Activated T-helper 1 cell treated with anti-CD3 and anti-CD28 coated beads, Interleukin-12 subunit alpha, Interleukin-12 subunit beta, Interleukin-2, Interleukin-4 antibody, amounts not matched to agents 30 ng/mL and 10 ng/mL and 1 ng/mL, durations not matched to agents 14 hours and 24 hours and 36 hours (primary cell): ENCODE measurements at places on chromosomes 1 and 21.
A peak's percentile ranks its signal among the peaks of the same experiment; 100 is the strongest.

DNA sequence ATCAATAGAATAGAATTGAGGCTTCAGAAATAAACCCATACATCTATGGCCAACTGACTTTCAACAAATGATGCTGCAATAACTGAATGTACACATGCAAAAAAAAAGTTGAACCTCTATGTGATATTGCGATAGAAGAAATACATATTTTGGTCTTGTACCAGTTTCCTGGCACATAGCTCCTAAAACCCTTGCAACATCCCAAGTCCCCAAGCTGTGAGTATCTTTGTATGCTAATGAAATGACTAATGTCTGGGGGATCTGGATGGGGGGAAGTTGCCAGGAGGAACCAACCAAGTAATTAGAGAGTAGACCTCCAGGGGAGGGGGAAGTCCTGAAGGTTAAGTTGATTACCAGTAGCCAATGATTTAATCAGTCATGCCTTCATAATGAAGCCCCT is 24.4 kb downstream of the BLZF1 start:
- no peaks in the 10 kb centered on the region for H3K27me3 ChIP-seq
- H3K4me1 ChIP-seq: peaks cover 21% of the 10 kb centered on the region
- no peak for DNase-seq
- H3K4me3 ChIP-seq: no peak overlapping the region

DNA sequence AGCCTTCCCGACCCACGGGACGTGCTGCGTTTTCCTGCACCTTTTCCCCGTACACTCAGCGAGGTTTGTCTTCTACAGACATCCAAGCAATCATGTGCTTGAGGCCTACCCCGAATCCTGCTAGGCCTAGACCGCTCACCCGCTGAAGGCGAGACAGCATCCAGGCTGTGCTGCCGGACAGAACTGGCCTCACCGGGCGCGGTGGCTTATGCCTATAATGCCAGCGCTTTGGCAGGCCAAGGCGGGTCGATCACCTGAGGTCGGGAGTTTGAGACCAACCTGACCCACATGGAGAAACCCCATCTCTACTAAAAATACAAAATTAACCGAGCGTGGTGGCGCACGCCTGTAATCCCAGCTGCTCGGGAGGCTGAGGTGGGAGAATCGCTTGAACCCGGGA is 54.1 kb downstream of the ECE1 start:
- no peak for DNase-seq
- no peaks in the 10 kb centered on the region for H3K27me3 ChIP-seq
- H3K4me1 ChIP-seq: peaks cover 5% of the 10 kb centered on the region

- DNase-seq: no peak
- no peaks in the 10 kb centered on the region for H3K4me1 ChIP-seq
- H3K36me3 ChIP-seq: no peaks in the 10 kb centered on the region
- H3K27me3 ChIP-seq: peaks cover 15% of the 10 kb centered on the region
- no peak overlapping the region for H3K4me3 ChIP-seq
- H3K27ac ChIP-seq: no peak overlapping the region
Measured at GRCh38 chr1:53455364-53455991, 3.7 kb upstream of the DMRTB1 start.

DNA sequence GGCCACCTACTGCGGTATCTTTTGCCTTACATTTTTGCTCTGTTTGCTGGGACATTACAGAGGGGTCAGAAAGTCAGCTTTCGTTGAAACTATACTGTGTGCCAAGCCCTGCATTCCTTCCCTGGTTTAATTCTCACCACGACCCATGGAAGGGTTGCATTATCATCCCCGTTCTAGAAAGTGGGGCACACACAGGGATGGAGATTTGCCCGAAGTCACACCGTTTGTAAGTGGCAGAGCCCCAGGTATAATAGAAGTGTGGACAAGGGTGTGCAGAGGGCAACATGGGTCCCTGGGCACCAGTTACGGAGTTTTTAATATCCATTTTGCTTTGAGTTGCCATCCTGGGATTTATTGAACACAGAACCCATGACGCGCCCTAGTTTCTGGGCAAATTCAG is 11.8 kb downstream of the DMRTB1 start:
- H3K27me3 ChIP-seq: peaks cover 6% of the 10 kb centered on the region
- no peak for DNase-seq
- no peaks in the 10 kb centered on the region for H3K4me1 ChIP-seq
- no peak overlapping the region for H3K27ac ChIP-seq

- no peaks in the 10 kb centered on the region for H3K36me3 ChIP-seq
- H3K4me1 ChIP-seq: no peaks in the 10 kb centered on the region
- H3K27ac ChIP-seq: no peak overlapping the region
- peaks cover 2% of the 10 kb centered on the region for H3K27me3 ChIP-seq
Measured at GRCh38 chr1:174742805-174743653, 256.7 kb upstream of the CACYBP start.

DNA sequence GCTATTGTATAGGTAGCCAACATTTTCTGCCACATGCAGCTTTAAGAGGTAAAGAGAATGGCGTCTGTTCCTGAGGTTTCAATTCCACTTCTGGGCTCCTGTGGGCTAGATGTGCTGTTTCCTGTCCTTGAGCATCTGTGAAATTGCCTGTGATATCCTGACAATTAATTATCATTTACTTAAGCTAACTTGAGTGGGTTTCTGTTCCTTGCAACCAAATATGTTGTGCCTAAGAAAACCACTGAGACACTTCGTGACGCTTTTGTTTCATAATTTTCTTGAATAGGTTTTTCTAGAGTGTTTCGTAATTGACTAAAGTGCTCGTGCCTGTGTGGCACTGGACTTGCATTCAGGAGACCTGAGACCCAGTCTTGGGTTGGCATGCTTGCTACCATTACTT is 127.3 kb upstream of the POU3F1 start:
- H3K36me3 ChIP-seq: no peaks in the 10 kb centered on the region
- H3K27ac ChIP-seq: no peak overlapping the region
- no peaks in the 10 kb centered on the region for H3K4me1 ChIP-seq
- no peaks in the 10 kb centered on the region for H3K27me3 ChIP-seq
- no peak overlapping the region for H3K4me3 ChIP-seq

DNA sequence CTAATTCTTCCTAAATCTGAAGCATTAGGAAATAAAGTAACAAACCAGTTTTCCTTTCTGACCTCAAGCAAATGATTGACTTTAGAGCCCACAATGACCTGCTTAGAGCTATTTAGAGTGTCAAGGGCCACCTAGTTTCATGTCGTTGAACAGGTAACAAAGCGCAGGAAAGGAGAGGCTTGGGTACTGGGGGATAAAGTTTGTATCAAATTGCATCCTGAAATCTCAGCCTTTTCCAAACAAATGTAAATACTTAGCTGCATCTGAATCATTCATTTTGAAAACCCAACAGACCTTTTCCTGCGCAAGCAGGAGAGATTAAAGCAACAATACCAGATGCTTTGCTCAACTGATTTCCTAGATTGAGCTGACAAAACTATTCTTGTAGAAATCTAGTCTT is 121.2 kb downstream of the NRIP1 start:
- no peaks in the 10 kb centered on the region for H3K4me1 ChIP-seq
- peaks cover 3% of the 10 kb centered on the region for H3K27me3 ChIP-seq
- no peak overlapping the region for H3K27ac ChIP-seq
- H3K36me3 ChIP-seq: no peaks in the 10 kb centered on the region

- no peak for DNase-seq
- H3K27me3 ChIP-seq: no peaks in the 10 kb centered on the region
- H3K27ac ChIP-seq: no peak overlapping the region
- no peaks in the 10 kb centered on the region for H3K4me1 ChIP-seq
- no peaks in the 10 kb centered on the region for H3K36me3 ChIP-seq
Measured at GRCh38 chr1:103171041-103171590, 62.8 kb upstream of the COL11A1 start.

- no peaks in the 10 kb centered on the region for H3K36me3 ChIP-seq
- DNase-seq: no peak
- H3K4me1 ChIP-seq: no peaks in the 10 kb centered on the region
- no peak overlapping the region for H3K27ac ChIP-seq
Measured at GRCh38 chr1:107276247-107276646, 135.4 kb downstream of the NTNG1 start.

DNA sequence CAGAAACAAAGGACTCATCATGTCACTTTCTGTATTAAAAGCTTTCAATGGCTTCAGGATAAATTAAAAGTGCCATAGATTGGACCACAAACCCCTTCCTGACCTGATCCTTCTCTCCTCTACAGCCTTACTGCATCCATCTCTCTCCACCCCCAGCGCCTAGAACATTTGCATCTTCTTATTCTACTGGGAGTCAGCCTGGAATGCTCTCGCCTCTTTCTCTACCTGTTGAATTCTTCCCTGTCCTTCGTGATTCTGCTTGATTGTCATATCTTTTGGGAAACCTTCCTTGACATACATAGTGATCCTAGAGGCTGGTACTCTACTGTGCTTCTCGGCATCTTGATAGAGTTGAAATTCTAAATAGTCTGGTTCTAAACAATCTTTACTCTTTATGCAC is 332.0 kb upstream of the PBX1 start:
- no peak overlapping the region for H3K27ac ChIP-seq
- H3K4me3 ChIP-seq: no peak overlapping the region
- H3K36me3 ChIP-seq: no peaks in the 10 kb centered on the region
- DNase-seq: no peak
- no peaks in the 10 kb centered on the region for H3K4me1 ChIP-seq

DNA sequence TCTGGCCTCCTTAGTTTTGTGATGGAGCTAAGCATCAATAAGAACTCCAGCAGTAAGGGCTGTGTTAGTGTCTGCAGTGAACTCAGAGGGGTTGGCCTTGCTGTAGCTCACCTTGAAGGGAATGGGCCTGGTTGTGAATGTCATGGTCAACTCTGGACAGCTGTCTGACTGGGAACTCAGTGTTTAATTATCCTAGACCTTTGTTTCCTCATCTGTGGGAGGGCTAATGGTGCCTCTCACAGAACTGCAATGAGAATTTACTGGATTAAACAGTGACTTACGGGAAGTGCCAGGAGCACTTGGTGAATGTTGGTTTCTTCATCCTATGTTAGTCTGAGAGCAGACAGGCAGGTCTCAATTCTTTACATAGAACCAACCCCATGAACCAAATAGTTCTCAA is 23.7 kb downstream of the HMGCS2 start:
- no peak overlapping the region for H3K4me3 ChIP-seq
- H3K27me3 ChIP-seq: peaks cover 8% of the 10 kb centered on the region
- no peak for DNase-seq
- H3K36me3 ChIP-seq: peaks cover 9% of the 10 kb centered on the region
- H3K4me1 ChIP-seq: peaks cover 32% of the 10 kb centered on the region

DNA sequence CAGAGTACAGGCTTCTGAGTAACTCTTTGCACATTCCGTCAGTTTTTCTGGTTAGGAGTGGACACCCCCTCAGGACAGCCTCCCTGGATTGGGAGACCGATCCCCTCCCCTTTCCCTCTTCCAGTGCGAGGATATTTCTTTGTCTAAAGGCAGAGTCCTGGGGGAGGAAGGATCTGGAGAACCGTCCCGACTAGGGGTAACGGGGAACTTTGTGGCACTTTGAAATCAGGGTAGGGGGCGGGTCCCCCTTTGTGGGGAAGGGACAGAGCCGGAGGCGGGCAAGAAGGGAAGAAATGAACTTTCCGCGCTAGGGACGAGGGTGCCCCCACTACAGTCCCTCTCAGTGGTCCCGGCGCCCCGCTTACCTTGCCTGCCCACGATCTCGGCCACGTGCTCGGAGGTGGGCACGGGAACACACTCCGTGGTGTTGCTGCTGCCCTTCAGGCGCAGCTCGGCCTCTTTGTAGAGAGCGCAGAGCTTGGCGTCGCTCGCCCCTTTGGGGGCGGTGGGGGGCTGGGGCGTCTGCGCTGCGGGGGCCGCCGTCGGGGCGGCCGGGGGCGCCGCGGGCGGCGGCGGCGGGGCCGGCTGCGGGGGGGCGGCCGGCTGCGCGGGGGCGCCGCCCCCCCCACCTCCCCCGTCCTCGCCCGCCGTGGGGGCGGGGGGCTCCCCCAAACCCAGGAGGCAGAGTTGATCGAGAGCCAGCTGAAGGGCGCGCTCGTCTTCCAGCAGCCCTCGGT is 917 bp downstream of the MEX3A start:
- no peaks in the 10 kb centered on the region for H3K36me3 ChIP-seq
- no peak for DNase-seq
- peak overlapping the region; percentile 78 for H3K4me3 ChIP-seq
- H3K4me1 ChIP-seq: peaks cover 5% of the 10 kb centered on the region

- H3K4me1 ChIP-seq: peaks cover 43% of the 10 kb centered on the region
- peaks cover 18% of the 10 kb centered on the region for H3K36me3 ChIP-seq
- peaks cover 13% of the 10 kb centered on the region for H3K27me3 ChIP-seq
- H3K4me3 ChIP-seq: peak overlapping the region; percentile 6
- peak overlapping the region; percentile 68 for H3K27ac ChIP-seq
- peak; percentile 77 for DNase-seq
Measured at GRCh38 chr1:65812065-65812464, 19.4 kb downstream of the PDE4B start.

- H3K27ac ChIP-seq: no peak overlapping the region
- DNase-seq: no peak
- no peaks in the 10 kb centered on the region for H3K36me3 ChIP-seq
- no peaks in the 10 kb centered on the region for H3K27me3 ChIP-seq
Measured at GRCh38 chr1:2835650-2836159, 34.2 kb upstream of the TTC34 start.
